ENCODE measurements at places on chromosomes 12 and 14.

DNA sequence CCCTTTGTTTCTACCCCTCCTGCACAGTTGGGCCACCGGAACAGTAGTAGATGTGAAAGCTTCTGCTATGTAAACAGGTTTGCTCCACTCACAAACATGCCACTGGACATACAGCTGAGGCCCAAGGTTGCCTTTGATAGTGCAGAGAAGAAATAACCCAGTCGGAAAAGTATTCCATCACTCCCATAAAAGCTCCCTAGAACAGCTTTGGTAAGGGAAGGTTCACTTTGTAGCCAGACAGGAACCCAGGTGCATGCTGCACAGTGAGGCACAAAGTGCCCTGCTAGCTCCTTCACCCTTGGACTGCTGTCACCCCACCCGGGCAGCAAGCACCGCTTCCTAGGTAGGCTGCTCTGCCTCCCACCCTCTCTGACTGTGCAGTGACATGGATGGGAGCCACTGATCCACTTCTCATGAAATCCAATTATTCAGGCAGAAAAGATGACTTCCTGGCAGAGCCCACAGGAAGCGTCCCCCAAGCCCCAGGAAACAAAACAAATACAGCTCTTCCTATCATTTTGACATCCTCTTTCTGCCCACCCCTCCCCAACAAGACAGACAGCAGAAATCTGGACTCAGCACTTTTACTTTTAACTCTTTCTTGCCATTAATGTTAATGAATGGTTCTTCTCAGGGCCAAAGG lies 100.2 kb downstream of the SRGAP1 start:
- DNase-seq: no peak

DNA sequence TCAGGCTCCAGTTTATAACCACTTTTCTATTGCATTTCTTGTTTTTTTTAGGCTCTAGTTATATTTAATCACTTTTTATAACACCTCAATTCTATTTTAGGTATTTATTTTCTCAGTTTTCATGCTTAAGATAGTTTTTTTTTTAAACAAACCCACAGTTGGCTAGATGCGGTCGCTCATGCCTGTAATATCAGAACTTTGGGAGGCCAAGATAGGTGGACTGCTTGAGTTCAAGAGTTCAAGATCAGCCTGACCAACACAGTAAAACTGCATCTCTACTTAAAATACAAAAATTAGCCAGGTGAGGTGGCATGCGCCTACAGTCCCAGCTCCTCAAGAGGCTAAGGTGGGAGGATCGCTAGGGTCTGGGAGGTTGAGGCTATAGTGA lies 93.0 kb downstream of the PPP1R12A start:
- DNase-seq: no peak

DNA sequence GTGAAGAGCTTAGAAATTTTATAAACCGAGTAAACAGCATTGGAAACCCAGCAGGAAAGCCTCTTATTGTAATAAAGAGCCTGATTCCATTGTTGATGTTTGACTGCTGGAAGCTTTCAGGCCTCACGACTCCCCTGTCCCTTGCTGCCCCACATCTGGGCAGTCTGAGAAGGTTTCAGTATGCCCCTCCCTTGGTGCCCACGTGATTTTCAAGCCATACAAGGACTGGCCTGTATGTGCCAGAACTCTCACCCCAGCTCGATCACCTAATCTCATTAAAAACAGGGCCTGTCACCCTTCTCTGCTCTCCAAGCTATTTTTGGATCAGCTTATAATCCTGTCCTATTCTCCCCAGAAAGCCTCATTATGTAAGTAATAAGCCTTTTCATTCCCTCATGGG lies 7.5 kb upstream of the PYROXD1 start:
- DNase-seq: no peak

DNA sequence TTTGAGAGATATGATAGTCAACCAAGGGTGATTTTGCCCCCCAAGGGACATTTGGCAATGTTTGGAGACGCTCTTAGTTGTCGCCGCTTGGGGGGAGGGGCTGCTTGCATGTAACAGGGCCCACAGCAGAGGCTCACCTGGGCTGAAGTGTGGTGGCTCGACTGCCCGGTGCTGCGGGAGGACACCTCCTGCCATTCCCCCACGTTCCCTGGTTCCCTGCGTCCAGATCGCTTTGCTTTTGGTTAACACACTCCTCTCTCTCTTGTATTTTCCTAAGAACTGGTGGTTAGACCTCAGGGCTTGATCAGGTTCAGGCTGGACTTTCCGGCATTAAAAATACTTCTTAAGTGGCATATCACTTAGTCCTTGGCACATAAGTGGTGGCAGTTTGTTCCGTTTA lies 18.9 kb downstream of the PPP2R5C start:
- no peak for DNase-seq

- DNase-seq: peak; percentile 53
Measured at GRCh38 chr12:80936642-80937390, 918 bp downstream of the LIN7A start.

GRCh38 chr12:66709893-66710292 lies 31.0 kb upstream of the GRIP1 start:
- no peak for DNase-seq

DNA sequence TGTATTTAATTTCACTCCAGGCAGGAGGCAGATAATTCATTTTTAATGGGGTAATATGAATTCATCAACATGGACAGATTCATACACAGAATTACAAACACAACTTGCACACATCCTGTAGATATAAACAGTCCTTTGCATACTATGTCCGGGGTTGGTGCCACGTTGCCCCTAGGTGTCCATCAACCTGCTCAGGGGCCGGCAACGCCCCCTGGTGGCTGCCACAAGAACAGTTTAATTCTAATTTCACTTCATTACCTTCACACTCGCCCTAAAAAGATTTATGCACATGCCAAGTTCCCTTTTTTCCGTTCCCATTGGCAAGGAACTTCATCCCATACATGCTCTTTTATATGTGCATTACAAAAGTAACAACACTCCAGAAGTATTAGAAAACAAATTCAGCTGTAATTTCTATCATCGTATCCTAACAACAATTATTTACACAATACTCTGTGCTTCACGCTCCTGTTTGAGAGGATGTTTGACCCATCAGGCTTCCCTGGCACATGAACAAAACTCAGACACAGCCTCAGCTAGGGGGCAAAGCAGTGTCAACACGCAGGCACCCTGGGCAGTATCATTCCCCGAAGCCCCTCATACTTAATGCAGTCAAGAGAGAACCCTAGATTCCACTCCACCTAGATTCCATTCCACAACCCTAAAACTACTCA lies 15.5 kb downstream of the MANSC1 start:
- peak; percentile 46 for DNase-seq

DNA sequence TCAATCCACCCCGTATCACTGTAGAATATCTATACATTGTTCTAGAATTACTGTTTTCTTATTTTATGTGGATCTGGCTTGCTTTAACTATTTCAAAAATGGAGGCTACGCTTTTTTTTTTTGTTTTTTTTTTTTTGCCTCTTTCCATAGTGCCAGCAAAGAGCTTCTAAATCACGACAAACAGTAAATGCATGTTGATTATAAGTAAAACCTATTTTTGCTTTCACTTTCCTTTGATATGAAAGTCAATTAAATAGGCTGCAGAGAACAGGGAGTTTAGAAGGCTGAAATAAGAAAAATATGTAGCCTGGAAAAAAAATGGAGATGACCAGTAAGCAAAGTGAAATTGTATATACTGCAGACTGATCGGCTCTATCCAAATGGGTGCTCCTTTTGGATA lies 112.3 kb upstream of the AMIGO2 start:
- no peak for DNase-seq

GRCh38 chr14:71525663-71526221 lies 406.5 kb upstream of the RGS6 start:
- no peak for DNase-seq

DNA sequence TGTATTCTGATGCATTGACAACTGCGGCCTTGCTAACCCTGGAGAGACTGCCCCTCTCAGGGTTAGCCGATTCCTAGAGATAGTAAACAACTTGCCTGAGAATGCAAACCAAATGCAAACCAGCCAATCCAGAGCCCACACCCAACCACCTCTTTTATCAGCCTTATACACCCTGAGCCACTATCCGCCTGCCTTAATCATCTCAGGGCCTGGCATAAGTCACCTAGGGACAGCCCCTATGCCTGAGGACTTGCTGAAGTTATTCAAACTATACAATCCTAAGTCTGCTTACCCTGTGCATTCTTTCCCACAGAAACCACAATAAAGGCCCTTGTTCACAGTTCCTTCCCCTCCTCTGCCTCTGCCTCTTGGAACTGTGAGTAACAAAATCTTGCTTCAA lies 177.2 kb downstream of the KCNA5 start:
- DNase-seq: no peak

- DNase-seq: peak; percentile 26
Measured at GRCh38 chr12:22625762-22626294, 857 bp downstream of the ETNK1 start.

DNA sequence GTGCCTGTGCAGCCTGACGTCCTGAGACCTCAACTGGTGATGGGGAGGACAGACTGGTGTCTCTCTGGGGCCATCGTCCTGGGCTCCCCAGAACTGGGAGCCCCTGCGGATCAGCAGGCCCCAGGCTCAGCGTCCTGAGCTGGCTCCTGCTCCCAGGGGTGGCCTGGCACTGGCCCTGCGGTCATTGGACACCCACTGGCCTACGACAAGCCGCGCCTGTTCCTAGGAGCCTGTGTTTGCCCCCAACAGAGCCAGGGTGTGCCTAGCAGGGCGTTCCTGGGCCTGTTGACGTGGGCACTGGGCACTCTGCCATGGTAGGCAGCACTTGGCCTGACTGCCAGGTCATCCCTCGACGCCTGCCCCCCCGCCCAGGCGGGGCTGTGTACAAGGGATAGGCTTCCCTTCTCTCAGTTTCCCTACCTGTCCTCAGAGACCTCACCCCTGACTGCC lies 8.4 kb downstream of the ADSS1 start:
- no peak for DNase-seq

GRCh38 chr12:129750421-129750820 lies 153.4 kb downstream of the TMEM132D start:
- DNase-seq: peak; percentile 58

GRCh38 chr12:20426191-20426590 lies 57.9 kb downstream of the PDE3A start:
- DNase-seq: peak; percentile 62

DNA sequence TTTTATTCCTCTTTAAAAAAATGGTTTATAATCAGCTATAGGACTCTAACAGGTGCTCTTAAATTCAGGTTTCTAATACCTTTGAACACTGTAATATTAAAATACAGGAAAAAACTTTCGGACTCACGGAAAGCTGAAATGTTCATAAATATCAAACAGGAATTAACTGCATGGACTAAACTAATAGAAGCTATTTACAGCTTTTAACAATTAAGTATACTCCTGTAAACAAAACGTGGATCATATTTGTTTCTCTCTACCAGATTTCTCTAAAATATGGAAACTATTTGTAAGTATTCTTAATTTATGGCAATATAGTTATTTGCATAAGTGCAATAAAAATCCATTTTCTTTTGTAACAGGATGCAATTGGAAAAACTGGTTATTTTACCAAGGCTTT lies 108.9 kb upstream of the RESF1 start:
- DNase-seq: no peak

- DNase-seq: no peak
Measured at GRCh38 chr12:8816448-8817050, 5.9 kb upstream of the A2ML1 start.

DNA sequence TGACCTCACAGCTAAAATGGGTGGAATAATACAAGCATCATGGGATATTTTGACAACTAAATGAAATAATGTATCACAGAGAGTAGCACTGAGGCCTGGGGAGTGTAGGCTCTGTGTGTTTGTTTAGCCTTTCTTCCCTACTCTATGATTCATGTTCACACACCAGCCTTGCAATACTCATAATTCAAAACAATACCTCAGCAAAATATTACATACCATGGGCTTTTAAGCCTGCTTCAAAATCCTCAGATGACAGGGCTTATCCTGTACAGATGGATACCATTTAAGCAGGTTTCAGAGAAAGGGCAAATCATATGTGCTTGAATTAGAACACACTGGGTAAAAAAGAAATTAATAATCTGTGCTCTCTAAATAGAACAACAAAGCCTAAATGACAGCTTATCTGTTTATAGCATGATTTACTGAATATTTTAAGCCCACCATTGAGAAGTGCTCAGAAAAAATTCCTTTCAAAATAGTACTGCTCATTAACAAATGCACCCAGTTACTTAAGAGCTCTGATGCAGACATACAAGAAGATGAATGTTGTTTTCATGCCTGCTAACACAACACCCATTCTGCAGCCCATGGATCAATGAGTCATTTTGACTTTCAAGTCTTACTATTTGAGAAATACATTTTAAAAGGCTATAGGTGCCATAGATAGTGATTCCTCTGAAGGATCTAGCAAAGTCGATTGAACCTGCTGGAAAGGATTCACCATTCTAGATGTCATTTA lies 84.9 kb upstream of the ADAMTS20 start:
- DNase-seq: no peak

DNA sequence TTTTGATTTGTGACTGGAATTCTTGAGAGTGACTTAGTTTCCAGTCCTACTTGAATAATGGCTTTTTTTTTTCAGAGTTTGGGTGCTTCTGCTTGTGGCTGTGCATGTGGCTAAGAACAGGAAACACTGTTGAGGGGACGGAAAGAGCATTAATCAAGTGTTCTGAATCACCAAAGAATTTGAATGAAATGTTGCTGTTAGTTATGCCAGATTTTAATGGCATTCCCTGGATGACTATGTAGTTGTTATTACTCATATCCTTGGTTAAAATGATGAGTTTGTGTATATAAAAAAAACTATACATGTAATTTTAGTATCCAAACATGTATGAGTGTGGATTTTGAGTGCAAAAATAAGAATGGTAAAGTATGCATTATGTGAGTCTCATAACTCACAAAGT lies 347.9 kb downstream of the BCAT1 start:
- peak; percentile 87 for DNase-seq
